ENCODE measurements at places on chromosomes 13 and 19.

DNA sequence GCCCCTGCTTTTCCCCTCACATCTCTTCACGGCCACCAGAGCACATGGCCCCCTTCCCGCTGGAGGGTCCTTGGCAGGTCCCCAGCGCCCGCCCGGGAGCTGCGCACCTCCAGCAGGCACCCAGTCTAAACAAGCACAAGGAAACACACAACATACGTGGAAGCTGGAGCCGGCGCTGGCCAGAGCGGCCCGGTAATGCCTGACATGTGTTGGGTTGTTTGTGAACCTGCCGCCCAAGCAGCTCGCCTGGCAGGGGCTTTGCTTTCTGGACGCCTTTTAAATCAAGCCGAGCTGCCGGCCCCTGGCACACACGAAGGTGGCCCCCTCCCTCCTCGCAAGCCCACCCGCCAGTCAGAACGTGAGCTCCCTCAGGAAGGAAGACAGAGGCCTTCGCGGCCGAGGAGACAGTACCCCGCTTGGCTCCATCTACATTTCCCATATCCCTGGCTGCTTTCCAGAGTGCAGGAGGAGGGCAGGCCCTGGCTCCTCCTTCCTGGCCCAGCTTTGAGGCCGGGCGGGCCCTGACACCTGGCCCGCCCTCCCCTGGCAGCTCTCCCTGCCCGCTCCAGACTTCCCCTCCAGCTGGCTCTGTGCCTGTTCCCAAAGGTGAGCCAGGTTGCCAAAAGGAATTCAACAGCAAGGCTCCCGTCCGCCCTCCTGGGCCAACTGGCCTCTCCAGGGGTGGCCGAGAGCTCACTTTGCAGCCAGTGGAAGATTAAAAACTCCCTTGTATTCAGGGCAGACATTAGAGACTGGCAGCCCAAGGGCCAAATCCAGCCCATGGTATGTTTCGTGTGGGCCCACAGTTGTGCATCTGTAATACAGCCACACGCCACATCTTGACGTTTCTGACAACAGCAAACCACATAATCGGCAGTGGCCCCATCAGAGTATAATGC is 28.7 kb downstream of the COMP start:
- DNase-seq = no peak

- DNase-seq = no peak
Observed at GRCh38 chr13:99267927-99268326, 9.7 kb upstream of the GPR18 start.

DNA sequence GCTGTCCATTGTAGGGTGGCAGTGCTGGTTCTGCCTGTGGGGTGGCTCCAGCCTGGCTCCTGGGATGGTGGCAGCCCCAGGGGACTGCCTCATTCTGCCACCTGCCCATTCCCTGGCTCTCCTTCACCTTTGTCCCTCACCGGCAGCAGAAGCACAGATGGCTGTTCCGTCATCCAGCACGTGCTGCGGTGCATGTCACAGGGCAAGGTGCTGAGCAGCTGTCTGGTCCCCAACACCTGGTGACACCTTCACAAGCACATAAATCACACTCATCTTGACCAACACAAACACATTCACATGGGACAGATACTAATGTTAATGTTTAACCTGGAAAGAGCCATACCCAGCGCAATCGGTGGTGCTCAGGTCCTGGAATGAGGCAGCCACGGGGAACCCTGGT is 126.8 kb downstream of the UQCRFS1 start:
- DNase-seq = no peak

- DNase-seq = no peak
Observed at GRCh38 chr13:99022941-99023340, 45.1 kb upstream of the DOCK9 start.

DNA sequence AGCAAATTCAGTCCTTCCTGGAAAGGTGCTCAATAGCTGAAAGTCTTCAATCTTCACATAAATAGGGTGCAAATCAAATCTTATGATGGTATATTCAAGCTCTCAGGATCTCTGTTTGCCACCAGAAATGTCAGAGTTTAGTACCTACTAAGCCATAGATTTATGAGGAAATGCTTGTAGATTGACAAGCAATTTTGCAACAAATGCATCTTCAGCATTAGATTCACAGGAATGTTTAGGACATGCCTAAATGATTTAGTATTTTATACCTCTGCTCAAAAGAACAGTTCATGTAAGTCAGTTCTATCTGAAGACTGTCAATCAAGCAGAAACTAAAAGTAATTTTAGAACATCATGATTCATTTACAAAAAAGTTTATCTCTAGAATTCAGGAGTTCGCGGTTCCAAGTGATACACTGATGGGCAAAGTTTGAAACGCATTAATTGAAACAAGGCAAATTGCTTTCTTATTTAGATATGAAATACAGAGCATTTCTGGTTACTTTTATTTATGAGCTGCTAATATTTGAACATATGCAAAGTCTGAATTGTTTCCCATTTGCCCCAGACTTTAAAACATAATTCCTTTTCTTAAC is 65.7 kb downstream of the DACH1 start:
- no peak for DNase-seq

DNA sequence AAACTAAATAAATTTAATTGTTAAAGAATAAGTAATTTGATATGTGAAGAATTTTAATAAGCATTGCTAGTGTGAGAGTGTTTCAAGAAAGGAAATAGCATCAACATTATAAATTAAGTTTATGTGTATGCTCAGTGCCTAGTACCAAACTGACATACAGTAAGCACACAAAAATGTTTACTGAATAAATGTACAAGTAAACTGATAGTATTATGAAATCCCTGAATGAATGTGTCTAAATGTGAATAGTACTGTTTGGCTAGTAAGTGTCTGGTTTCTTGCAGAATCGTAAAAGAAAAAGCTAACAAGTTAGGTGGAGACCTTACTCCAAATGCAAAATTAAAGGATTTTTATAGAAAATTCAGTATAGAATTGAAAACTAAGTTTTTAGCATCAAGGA is 233.6 kb downstream of the PCDH9 start:
- DNase-seq = no peak

- no peak for DNase-seq
Observed at GRCh38 chr19:36067681-36068080, 13.0 kb downstream of the WDR62 start.

DNA sequence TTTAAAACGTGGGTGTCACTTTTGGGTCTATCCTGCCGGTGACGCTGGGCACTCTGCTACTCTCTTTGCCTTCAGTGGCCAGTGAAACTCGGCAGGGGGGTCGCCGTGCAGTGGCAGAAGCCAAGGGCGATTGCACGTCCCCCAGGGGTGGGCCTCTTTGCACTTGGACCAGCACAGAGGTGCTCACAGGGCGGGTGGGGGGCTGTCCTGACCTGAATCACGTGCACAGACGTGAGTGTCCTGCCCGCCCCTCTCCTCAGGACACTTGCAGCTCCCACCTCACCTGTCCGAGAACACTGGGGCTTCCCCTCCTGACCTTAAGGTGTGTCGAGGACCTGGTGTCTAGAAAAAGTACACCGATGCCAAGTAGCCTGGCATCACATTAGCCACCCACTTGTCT is 16.1 kb downstream of the COL4A1 start:
- no peak for DNase-seq

GRCh38 chr13:108877300-108877699 is 247.9 kb downstream of the MYO16 start:
- no peak for DNase-seq

DNA sequence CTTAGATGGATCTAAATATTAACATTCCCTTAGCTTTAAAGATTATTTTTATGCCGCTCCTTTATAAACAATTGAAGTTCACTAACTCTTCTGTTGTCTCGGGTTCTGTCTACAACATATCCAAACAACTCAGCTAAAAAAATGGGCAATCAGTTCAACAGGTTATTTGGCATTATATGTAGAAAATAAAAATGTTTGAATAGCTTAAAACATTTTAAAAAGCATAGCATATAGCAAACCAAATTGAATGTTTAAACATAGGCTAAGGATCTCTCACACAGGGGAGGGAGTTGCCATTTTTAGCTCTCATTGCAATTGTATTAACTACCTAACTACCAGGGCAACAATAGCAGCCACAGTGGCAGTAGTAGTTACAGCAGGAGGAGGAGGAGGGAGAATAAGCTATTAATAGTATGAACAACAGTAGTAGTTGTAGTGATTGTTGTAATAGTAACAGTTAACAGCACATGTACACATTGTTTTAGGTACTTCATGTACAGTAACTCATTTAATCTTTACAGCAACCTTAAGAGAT is 404.2 kb downstream of the KCNRG start:
- no peak for DNase-seq

- DNase-seq = no peak
Observed at GRCh38 chr13:30429721-30430694, 7.7 kb downstream of the UBE2L5 start.

DNA sequence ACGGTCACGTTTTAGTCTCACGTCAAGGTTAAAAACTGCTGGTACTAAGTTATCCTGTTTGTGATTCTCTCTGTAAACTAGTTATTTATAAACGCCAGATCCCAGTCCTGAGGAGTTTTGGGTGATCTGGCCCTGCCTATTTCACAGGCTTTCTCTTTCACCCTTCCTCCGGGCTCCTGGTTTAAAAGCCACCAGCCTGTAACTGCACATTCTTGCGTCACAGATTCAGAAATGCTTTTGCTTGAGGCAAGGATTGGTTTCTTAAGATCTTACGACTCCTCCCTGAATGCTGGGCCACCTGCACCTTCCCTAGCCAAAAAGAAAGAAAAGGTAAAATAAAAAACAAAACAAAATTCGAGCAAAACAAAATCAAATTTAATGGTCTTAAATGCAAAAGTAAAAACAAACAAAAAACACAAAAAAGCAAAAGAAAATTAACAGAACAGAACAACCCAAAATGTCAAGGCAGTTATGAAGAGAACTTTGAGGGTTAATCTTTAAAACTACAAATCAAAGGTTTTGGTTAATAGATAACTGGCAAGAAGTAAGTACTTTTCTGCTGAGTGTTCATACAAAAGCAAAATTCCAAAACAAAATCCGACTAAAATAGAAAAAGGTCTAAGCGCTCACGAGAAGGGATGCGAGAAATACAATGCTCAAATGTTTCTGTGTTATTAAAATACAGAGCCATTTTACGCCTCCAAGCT is 18.6 kb upstream of the TIMM44 start:
- DNase-seq = no peak

DNA sequence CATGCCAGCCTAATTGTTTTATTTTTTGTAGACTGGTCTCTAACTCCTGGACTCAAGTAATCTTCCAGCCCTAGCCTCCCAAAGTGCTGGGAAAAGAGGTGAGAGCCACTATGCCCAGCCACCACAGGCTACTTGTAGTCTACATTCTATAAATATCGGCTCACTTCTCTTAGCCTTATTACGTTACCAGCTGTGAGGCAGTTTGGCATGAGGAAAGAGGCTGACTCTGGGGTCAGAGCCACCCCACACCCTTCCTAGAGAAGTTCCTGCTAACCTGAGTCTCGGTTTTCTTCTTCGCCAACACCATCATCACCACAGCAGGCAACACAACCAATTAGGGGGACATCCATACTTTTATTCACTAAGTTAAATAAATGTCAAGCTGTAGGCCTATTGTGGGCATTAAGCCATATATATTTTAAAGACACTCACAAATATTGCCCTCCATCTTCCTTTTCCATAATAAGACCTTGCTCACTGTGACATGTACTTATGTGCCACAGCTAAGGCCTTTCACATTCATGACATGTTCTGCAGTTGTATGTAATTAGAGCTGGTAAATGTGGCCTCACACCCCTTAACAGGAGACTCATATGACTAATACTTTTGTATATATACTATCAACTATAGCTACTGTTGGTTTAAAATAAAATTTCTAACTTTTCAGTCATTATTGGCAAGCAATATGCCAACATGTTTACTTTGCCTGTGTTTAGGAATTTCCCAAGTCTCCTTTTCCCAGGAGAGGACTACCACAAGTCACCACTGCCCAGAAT is 5.7 kb downstream of the SLC25A30 start:
- DNase-seq = no peak

DNA sequence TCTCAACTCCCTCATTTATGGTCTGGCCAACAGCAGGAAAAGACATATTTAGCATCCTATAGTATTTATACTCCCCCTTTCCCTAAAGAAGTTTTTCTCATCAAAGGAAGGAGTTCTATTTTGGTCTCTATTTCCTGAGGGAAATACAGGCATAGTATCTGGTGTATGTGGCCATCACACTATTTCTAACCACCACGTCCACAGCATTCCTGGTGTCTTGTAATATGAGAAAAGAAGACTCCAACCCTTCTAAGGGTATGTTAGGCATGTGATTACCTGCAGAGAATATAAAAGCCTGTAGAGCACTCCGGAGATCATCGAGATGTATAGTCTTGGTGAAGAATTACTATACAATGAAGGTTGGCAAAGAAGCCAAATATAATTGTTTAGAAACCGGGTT is 137.4 kb downstream of the VWA8 start:
- DNase-seq = no peak

DNA sequence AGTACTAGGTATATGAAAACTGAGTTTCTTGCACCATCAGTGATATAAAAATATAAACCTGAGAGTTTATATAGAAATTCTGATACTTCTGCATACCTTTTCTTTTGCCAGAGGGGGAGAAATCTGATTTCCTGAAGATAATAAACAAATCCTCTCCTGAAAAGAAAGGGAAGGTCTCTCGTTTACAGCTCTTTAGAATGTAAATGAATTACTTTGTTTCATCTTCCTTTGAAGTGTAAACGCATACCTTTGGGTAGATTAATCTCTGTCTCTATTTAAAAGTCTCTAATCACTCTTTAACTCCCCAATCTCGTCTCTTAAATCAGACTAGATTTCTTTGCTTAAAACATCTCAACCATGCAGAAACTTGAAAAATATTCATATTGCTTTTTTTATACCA is 1092.9 kb downstream of the SLITRK5 start:
- DNase-seq = no peak

DNA sequence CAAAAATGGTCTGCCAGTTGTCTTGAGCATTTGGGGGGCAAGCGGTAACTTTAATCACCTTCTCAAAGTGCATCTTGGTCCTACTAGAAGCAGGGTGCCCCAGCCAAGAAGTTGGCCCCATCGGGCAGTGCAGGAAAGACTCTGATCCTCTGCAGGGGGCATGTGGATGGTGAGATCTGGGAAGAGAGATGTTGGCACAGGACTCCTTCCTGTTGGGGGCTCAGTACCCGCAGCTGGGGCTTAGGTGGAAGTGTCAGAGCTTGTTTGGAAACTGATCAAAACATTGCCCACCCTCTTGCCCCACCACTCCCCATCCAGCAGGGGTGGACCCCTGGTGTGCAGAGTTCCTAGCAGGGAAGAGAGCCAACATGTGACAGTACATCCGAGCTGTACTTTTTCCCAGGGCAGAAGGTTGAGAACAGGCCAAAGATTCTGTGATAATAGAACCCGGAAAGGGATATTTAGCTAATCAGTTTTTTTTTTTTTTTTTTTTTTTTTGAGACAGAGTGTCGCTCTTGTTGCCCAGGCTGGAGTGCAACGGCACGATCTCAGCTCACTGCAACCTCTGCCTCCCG is 8.8 kb downstream of the RRAS start:
- DNase-seq = no peak

- DNase-seq = no peak
Observed at GRCh38 chr13:109331898-109332297, 454.5 kb downstream of the IRS2 start.

DNA sequence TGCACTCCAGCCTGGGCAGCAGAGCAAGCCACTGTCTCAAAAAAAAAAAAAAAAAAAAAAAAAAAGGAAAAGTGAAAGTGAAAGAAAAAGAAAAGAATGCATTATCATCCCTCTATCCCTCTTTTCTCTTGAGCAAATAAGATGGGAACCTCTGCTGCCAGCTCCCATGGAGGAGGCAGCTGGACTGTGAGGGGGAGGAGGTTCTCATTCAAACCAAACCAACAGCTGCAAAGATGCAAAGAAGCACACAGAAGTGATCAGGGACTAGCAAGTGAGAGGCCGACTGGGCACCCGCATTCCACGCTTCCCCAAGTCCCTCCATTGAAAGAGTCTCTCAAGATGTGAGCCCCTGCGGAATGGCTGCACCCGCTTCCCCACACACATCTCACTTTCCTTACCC is 63.5 kb downstream of the TSHZ3 start:
- no peak for DNase-seq

GRCh38 chr19:44149776-44150175 is 8.4 kb downstream of the ZNF234 start:
- no peak for DNase-seq

Measured in activated CD8-positive, alpha-beta memory T cell treated with anti-CD3 and anti-CD28 coated beads for 1 hour (primary cell).